ENCODE measurements at places on chromosomes 3 and 15. TPM values are rescaled to one million over a fixed set of nuclear protein-coding genes. Genes with fewer than 3 reads are reported as not detected.

GRCh38 chr3:119145128-119145499 lies 851 bp upstream of the TEX55 start:
- no peak for DNase-seq

Gene VEPH1
- polyA plus RNA-seq: 28.5 TPM

Gene ZNF80
- polyA plus RNA-seq: 0.11 TPM

DNA sequence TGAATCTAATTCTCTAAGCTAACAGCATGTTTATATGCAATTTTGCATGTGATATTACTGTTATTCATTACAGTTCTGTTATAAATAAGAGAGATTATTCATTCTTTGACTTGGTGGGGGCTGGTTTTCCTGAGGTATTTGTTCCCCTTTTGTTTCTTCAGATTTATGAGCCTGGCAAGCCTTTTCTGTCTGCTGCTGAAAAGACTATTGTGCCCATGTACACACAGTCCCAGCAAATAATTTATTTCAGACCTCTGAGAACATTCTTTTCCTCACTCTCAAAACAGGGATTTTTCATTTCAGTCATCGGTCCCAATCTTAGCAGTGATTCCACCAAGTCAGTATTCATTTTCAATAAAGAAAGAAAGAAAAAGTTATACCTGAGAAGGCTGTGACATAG lies 716.8 kb downstream of the NSUN3 start:
- no peak for DNase-seq

DNA sequence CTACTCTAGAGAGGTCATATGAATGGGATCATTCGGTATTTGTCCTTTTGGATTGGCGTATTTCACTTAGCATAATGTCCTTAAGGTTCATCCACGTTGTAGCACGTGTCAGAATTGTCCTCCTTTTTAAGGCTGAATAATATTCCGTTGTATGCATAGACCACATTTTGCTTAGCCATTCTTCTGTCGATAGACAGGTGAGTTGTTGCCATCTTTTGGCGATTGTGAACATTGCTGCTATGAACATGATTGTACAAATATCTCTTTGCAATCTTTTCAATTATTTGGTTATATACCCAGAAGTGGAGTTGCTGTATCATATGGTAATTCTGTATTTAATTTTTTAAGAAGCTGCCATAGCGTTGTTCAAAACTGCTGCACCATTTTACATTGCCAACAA lies 52.4 kb upstream of the GOLGA8J start:
- DNase-seq: no peak

GRCh38 chr3:55147856-55148720 lies 220.2 kb upstream of the LRTM1 start:
- no peak for DNase-seq

- peak; percentile 14 for DNase-seq
These were observed 67.9 kb downstream of the ULK4 start for GRCh38 chr3:41893977-41894376.

DNA sequence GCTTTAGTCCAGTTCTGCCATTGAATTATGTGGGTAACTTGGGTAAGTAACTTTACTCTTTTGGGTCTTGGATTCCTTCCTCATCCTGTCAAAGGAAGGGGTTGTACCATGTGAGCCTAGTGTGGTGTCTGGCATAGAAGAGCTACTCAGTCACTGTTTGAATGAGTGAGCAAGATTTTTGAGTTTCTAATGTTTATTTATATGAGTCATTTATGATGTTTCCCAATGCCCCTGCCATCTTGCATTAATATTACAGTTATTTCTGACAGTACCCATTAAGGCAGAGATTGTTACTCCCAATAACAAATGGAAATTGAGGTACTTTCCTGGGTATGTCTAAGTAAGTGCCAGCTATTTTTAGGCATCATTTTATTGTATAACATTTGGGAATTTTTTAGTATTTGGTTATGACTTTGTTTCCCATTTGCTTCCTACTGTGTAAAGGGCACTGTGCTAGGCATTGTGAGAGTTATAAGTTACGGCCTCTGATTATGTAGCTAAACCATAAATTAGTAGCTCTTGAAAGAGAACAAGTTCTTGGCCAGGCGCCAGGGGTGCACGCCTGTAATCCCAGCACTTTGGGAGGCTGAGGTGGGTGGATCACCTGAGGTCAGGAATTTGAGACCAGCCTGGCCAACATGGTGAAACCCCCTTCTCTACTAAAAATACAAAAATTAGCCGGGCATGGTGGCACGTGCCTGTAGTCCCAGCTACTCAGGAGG lies 23.5 kb downstream of the NR1D2 start:
- DNase-seq: no peak

DNA sequence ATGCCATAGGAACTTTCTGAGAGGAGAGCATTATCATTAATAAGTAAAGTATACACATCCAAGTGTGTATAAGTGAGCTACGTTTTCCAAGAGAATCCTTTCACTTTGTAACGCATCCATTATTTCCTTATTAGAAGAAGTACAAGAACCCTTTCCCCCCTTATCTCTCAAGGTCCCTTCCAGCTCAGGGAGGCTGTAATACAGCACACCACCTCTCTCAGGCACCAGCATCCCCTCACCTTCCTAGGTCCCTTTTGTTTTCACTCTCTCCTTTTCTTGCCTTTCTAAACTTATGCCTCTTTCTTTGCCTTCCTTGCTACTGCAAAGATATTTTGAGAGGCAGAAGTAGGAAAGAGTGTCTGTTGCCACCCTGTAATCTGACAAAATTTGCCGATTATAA lies 446.0 kb downstream of the GRM7 start:
- no peak for DNase-seq

Gene LYZL4
- polyA plus RNA-seq: not detected

GRCh38 chr15:57405133-57405532 lies 28.8 kb downstream of the CGNL1 start:
- no peak for DNase-seq

DNA sequence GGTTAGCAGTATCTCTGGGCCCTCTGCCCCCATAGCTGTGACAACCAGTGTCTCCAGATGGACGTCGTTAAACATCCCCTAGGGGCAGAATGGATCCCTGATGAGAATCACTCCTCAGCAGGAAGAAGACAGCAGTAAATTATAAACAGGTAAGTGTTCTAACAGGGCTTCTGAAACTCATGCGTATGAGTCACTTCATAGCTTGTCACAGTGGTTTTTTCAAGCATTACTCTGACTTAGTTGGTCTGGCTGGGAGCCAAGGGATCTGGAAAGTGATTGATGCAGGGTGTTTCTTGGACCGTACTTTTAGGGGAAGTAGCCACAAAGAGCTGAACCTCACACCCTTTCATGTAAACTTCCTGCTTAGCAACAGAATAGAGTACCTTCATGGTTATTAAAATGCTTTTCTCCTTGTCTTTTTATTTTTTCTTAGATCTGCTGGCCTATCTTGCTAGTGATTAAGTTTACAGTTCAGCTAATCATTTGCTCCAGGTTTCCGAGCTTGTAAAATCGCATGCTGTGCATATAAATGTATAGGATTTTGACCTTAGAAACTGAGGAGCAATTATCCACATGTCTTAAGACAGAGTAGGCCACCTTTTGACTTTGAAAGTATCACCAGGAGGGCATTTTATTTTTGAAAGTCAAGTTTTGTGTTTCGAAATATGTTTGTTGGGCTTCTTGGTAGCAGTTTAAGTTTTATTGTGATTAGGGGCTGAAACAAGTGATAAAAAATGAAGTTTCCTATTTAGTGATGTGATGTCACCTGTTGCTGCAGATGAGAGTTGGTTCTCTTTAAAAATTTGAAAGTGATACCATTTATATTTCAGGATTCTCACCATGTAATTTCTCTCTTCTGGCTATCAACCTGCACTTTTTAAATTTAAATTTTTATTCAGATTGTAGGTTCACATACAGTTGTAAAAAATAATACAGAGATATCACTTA lies 333.9 kb downstream of the PTPRG start:
- DNase-seq: no peak

DNA sequence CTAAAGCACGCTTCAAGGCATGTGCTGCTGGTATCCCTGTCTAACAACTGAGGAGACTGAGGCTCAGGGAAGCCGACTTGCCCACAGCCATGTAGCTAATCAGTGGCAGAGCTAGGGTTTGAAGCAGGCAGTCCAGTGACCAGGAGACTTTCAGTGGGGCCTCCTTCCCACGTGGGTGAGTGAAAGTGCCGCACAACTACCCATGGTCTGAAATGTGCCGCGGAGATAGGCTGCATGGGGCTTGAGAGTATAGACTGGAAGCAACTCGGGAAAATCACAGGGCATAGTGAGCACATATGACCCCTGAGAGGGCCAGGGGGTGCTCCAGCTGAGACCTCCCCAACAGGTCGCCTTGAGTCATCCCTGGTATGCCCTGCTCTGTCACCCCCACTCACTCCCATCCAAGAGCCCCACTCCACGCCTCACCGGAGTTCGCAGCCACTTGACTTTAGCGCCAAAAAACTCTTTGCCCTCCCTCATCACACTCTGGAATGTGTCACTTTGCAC lies 19.1 kb downstream of the FAM174B start:
- no peak for DNase-seq

Gene CELSR3
- polyA plus RNA-seq: 1.5 TPM

Gene GPR87
- not detected for polyA plus RNA-seq

GRCh38 chr3:79339846-79340245 lies 428.0 kb downstream of the ROBO1 start:
- no peak for DNase-seq
